ENCODE measurements at places on chromosomes 6 and 20. TPM values are rescaled to one million over a fixed set of nuclear protein-coding genes. Genes with fewer than 3 reads are reported as not detected.

DNA sequence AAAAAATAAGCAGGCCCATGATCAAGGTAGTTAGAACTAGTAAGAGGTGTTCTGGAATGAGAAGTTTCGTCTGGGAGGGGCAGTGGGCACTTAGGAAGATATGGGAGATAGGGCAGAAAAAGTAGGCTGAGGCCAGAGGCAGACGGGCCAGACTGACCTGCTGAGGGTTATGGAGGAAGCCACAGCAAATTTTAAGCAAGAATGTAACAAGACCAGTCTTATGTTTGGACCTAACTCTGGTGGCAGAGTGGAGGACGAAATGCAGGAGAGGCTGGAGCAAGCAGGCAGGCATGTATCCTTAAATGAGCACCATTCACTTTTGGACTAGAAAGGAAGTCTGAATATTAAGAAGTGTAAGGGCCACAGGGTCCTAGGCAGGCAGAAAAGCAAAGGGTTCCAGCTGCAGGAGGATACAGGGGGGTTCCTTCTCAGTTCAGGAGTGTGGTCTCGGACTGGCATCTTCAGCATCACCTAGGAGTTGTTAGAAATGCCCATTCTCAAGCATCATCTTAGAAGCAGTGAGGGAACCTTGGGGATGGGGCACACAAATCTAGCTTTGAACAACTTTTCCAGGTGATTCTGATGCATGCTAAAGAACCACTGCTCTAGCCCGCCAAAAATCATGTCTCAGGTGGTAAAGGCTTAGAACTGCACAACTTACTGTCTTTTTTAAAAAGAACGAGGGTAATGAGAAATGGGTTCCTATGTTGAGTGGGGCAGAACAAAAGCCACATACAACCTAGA, 1.7 kb upstream of the DSTN start:
- H3K4me1 ChIP-seq: peaks cover 25% of the 10 kb centered on the region
- H3K27me3 ChIP-seq: peaks cover 23% of the 10 kb centered on the region
- DNase-seq: no peak
- no peak overlapping the region for H3K27ac ChIP-seq

Gene COL11A2
- total RNA-seq: 1.4 TPM

Gene C6orf163
- total RNA-seq: 2.3 TPM

GRCh38 chr20:46056970-46057855, 28.2 kb downstream of the SLC12A5 start:
- H3K4me1 ChIP-seq: peaks cover 34% of the 10 kb centered on the region
- peaks cover 22% of the 10 kb centered on the region for H3K36me3 ChIP-seq
- no peak overlapping the region for H3K4me3 ChIP-seq
- peak; percentile 10 for DNase-seq
- H3K27me3 ChIP-seq: peaks cover 33% of the 10 kb centered on the region

DNA sequence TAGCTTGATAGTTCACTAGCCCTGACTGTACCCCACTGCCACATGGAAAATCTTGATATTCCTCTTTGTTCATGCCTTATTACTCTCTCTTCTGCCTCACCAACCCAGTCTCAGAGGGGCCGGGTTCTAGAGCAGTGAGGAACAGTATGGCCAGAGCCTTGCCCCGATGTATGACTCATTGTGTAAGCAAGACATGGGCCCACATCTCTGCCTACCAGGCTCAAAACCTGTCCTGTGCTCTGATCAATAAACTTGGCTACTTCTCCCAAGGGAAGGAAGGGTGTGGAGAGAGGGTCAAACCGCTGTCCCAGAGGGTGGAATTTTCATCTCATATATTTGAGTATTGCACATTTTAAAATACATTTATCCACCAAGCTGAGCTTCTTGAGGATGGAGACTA, 91.7 kb downstream of the DNAH8 start:
- no peaks in the 10 kb centered on the region for H3K4me1 ChIP-seq
- H3K4me3 ChIP-seq: no peak overlapping the region
- no peak overlapping the region for H3K27ac ChIP-seq
- peaks cover 36% of the 10 kb centered on the region for H3K27me3 ChIP-seq
- DNase-seq: no peak

- no peaks in the 10 kb centered on the region for H3K27me3 ChIP-seq
- H3K4me1 ChIP-seq: peaks cover 6% of the 10 kb centered on the region
- no peak for DNase-seq
Observed at GRCh38 chr6:8029243-8029870, 34.8 kb downstream of the BLOC1S5 start.

GRCh38 chr6:26536571-26537159, 1.5 kb upstream of the HMGN4 start:
- H3K4me3 ChIP-seq: peak overlapping the region; percentile 85
- peaks cover 25% of the 10 kb centered on the region for H3K36me3 ChIP-seq
- peak overlapping the region; percentile 99 for H3K27ac ChIP-seq
- DNase-seq: peak; percentile 50
- peaks cover 65% of the 10 kb centered on the region for H3K4me1 ChIP-seq
- peaks cover 2% of the 10 kb centered on the region for H3K27me3 ChIP-seq

Gene GRIK2
- not detected for total RNA-seq

GRCh38 chr6:165729307-165729936, 66.4 kb upstream of the PDE10A start:
- H3K36me3 ChIP-seq: no peaks in the 10 kb centered on the region
- DNase-seq: peak; percentile 47
- H3K27me3 ChIP-seq: no peaks in the 10 kb centered on the region
- H3K4me1 ChIP-seq: no peaks in the 10 kb centered on the region
- H3K4me3 ChIP-seq: no peak overlapping the region

DNA sequence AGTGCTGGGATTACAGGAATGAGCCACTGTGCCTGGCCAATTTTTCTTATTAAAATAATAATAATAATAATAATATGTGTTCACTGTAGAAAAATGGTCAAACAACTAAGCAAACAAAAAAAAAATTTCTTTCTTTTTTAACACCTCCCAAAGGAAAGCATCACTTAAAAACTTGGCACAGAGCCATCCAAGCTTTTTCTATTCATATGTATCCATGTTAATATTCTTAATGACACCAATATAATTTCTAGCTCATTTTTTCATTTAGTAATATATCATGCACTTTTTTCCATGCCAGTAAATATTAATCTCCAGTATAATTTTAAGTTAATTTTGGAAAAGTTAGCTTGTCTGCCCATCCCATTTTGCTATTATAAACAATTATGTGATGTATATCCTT, 101.8 kb downstream of the MBOAT1 start:
- no peak overlapping the region for H3K4me3 ChIP-seq
- H3K4me1 ChIP-seq: peaks cover 7% of the 10 kb centered on the region
- peaks cover 31% of the 10 kb centered on the region for H3K36me3 ChIP-seq
- no peak overlapping the region for H3K27ac ChIP-seq

DNA sequence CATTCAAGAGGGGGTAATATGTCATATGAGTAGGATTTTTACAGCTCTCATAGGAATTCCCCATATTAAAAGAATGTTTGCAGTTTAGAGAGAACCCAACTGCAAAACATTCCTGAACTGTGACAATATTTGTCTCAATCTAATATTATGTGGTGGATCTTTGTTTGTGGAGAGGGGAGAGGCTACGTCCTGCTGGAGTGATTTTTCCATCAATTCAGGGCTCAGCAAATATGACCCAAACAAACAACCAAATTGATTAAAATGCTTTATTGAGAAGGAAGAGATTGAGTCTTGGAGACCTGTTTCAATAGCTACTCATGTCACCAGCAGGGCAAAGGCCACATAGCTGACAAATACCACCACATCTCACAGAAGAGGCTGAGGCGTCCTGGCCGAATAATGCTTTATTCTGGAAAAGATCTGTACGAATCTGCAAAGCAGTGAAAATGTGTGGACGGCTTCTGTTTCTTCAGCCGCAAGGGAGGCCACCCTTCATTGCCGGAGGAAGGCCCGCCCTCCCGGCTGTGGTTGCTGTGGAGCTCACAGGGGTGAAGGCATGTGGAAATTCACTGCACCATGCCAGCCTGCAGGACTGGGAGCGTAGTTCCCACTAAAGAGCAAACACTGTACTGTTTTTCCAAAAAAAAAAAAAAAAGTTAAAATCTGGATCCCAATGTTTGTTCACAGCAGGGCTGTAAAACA, 89.7 kb upstream of the QKI start:
- peaks cover 14% of the 10 kb centered on the region for H3K27me3 ChIP-seq
- H3K4me3 ChIP-seq: no peak overlapping the region
- H3K36me3 ChIP-seq: no peaks in the 10 kb centered on the region

Gene GPSM3
- total RNA-seq: 282 TPM

Gene KHDRBS2
- not detected for total RNA-seq

DNA sequence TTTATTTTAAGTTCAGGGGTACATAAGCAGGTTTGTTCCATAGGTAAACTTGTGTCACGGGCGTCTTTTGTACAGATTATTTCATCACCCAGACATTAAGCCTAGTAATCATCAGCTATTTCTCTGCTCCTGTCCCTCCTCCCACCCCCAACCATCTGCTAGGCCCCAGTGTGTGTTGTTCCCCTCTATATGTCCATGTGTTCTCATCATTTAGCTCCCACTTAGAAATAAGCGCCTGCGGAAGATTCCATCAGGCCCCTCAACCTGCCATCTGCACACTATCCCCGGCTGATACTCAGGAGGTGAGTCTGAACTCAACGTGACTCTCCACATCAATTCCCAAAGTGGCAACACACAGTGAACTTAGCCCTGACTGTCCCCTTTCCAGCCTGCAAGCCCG, 228.0 kb upstream of the SYNDIG1 start:
- no peaks in the 10 kb centered on the region for H3K4me1 ChIP-seq
- H3K27ac ChIP-seq: no peak overlapping the region
- no peak overlapping the region for H3K4me3 ChIP-seq
- no peaks in the 10 kb centered on the region for H3K36me3 ChIP-seq
- DNase-seq: no peak

Gene LY6G6C
- total RNA-seq: not detected

GRCh38 chr6:145865595-145865994, 51.0 kb upstream of the FBXO30 start:
- no peaks in the 10 kb centered on the region for H3K27me3 ChIP-seq
- peaks cover 7% of the 10 kb centered on the region for H3K36me3 ChIP-seq
- no peak overlapping the region for H3K4me3 ChIP-seq
- H3K27ac ChIP-seq: peak overlapping the region; percentile 70
- H3K4me1 ChIP-seq: peaks cover 32% of the 10 kb centered on the region

DNA sequence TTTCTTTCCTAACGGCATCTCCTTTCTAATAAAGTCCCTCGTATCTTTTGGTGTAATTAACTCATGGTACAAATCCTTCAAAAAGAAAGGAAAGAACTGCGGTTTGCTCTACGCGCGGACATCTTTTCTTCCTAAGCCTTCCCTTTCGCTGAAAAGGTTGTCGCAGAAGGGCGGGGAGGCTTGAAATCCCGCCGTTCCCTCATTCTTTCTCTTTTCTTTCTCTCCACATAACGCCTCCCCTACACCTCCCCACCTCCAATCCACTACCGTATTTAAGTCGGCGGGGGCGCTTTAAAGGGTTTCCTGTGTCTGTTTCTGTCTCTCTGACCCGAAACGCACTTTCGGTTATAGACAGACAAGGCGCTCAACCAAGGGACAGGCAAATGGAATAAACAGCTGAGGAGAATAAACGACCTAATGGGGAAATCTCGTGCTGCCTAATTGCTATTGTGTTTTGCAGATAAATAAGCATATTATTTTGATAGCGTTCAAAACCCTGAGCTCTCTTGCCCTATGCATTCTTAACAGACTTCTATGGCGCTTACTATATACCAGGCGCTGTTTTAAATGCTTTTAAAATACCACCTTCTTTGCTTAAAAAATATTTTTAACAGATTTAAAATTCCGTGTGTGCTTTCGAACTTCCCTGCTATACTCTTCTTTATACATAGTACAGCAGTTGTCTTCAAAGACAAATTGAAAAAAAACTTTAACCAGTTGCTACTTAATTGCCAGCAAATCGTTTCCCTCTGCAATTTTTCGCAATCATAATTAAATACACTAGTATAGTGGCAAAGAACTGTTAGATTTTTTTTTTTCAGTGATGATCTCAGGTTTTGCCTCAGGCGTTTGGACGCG, 2.5 kb upstream of the HEY2 start:
- H3K27ac ChIP-seq: peak overlapping the region; percentile 9
- H3K4me3 ChIP-seq: peak overlapping the region; percentile 68
- peaks cover 30% of the 10 kb centered on the region for H3K4me1 ChIP-seq
- peaks cover 76% of the 10 kb centered on the region for H3K27me3 ChIP-seq

DNA sequence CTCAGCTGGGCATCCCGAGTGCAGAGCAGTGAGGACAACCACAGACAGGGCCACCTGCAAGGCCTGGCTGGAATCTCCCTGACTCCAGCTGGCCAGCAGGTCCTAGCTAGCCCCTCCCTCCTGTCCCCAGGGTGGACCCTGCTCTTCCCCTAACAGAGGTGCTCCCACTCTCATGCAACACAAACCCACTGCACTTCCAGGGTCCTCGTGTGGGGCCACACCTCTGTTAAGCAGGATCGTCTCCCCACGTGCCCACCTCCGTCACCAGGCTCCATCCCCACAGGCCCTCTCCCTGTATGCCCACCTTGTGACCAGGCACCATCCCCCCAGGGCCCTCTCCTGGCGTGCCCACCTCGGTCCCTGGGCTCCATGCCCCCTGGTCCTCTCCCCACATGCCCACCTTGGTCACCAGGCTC, 17.3 kb downstream of the TAF4 start:
- no peaks in the 10 kb centered on the region for H3K27me3 ChIP-seq
- no peak overlapping the region for H3K27ac ChIP-seq
- peaks cover 14% of the 10 kb centered on the region for H3K4me1 ChIP-seq
- no peaks in the 10 kb centered on the region for H3K36me3 ChIP-seq
- no peak overlapping the region for H3K4me3 ChIP-seq
- no peak for DNase-seq

- H3K36me3 ChIP-seq: no peaks in the 10 kb centered on the region
- H3K27me3 ChIP-seq: no peaks in the 10 kb centered on the region
- no peak for DNase-seq
- no peak overlapping the region for H3K4me3 ChIP-seq
- H3K27ac ChIP-seq: no peak overlapping the region
- H3K4me1 ChIP-seq: no peaks in the 10 kb centered on the region
Observed at GRCh38 chr20:8898823-8899222, 170.1 kb upstream of the PLCB4 start.

Gene SLC4A11
- total RNA-seq: 0.50 TPM

GRCh38 chr20:44596010-44596409, 13.6 kb downstream of the PKIG start:
- no peaks in the 10 kb centered on the region for H3K36me3 ChIP-seq
- H3K27me3 ChIP-seq: no peaks in the 10 kb centered on the region
- peaks cover 22% of the 10 kb centered on the region for H3K4me1 ChIP-seq
- H3K27ac ChIP-seq: no peak overlapping the region
- no peak for DNase-seq

DNA sequence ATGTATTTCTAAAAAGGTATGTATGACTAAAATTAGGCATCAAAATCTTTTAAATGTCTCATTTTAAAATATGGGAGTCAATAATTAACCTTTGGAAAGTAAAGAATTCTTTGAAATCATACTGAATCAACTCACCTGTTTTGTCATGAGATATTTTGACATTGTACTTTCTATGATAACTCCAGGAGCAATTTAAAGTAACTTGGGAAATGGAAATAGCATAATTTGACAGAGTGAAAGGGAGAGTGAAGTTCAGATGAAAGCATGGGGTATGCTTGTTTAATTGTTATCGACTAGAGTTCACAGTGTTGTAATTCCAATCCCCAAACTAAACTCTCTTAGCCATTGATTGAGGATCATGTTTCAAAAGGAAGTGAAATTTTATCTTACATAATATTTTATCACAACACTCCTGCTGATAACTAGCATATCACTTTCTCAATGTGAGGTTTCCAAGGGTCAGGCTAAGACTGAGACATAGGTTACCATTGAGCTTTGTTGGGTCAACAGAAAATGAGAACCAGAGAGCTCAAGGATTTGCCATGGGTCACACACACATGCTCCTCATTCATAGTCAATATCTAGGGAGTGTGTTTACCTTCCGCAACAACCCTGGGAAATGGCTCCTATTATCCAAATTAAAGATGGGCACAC, 2.3 kb downstream of the GSTA1 start:
- no peaks in the 10 kb centered on the region for H3K4me1 ChIP-seq
- H3K36me3 ChIP-seq: no peaks in the 10 kb centered on the region
- DNase-seq: no peak
- no peak overlapping the region for H3K4me3 ChIP-seq

Gene NKAPL
- total RNA-seq: not detected

- no peak overlapping the region for H3K4me3 ChIP-seq
- H3K36me3 ChIP-seq: no peaks in the 10 kb centered on the region
- no peak for DNase-seq
- H3K4me1 ChIP-seq: peaks cover 5% of the 10 kb centered on the region
Observed at GRCh38 chr6:30443657-30444450, 45.5 kb upstream of the HLA-E start.
